Renal cortical epithelial cell (primary cell): ENCODE measurements at places on chromosomes 1 and 21.

GRCh38 chr1:218546314-218546713 is 201.2 kb downstream of the TGFB2 start:
- peak; percentile 22 for DNase-seq

- DNase-seq = no peak
These were observed 3.1 kb upstream of the HUNK start for GRCh38 chr21:31869750-31870149.

DNA sequence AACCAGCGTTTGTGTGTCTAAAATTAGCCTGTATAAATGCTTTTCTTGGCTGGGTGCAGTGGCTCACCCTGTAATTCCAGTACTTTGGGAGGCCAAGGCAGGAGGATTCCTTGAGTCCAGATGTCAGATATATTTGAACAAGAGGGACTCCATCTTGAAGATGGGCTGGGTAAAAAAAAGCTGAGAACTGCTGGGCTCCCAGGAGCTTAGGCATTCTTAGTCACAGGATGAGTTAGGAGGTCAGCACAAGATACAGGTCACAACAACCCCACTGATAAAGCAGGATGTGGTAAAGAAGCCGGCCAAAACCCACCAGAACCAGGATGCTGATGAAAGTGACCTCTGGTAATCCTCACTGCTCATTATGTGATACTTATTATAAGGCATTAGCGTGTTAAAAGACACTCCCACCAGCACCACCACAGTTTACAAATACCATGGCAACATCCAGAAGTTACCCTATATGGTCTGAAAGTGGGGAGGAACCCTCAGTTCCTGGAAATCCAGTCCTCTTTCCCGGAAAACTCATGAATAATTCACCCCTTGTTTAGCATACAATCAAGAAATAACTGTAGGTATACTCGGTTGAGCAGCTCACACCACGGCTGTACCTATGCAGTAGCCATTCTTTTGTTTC is 36.2 kb upstream of the ZNF496 start:
- peak; percentile 48 for DNase-seq

- DNase-seq = no peak
These were observed 220.5 kb downstream of the TRABD2B start for GRCh38 chr1:47776667-47777131.

DNA sequence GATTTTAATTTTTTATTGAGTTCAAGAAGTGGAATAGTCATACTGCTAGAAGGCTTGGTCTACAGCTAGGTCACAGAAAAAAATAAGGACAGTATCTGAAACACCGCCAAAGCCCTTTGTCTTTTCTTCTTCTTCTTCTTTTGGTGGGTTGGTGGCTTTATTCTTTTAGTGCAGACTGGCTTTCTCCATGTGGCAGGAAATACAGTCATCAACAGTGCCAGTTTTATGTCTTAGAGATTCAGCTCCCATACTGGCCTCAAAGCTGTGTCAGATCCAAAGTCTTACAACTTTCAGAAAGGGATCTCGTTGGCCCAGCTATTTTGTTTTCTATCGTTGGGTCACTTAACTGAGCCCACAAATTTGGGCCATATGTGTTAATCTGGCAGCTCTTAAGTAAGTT is 58.2 kb downstream of the FNBP1L start:
- DNase-seq = no peak

GRCh38 chr1:153617663-153618062 is 1.5 kb upstream of the S100A14 start:
- DNase-seq = peak; percentile 34
